ENCODE measurements at places on chromosomes 2 and 18. TPM values are rescaled to one million over a fixed set of nuclear protein-coding genes. Genes with fewer than 3 reads are reported as not detected.

DNA sequence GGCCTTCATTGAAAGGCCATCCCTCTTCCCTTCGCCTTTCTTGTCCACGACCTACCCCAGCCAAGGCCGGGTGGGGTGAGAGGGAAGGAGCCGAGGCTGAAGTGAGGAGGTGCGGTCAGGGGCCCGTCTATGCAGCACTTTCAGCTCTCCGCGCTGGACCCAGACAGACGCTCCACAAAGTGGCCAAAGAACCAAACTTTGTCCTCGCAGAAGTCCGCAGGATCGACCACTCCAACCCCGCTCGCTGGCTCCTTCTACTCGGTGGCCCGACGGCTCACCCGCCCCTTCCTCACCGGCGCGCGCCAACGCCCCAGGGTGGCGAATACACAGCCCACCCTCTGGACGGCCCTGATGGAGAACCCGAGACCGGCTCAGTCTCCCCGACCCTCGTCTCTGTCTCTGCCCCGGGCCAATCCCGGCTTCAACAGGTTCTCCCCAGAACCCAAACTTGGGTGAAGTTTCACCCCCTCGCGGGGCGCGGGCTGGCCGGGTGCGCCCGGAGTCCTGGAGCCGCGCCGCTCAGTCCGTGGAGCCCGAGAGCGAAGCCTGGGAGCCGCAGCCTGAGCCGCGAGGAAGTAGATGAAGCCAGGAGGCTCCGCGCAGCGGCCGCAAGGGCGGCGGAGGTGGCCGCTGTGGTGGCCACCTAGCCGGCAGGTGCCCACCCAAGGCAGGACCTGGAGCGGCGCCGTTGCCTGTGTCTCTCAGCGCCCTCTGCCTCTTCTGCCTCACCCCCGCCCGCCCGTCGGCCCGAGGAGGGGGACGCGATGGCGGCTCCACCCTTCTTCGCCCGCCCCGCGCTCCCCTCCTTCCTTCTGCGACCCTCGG is 26.7 kb upstream of the ALPP start:
- no peak for DNase-seq

GRCh38 chr2:17971531-17972125 is 93.2 kb downstream of the KCNS3 start:
- no peak for DNase-seq

GRCh38 chr2:149579972-149580882 is 7.3 kb downstream of the MMADHC start:
- no peak for DNase-seq

GRCh38 chr18:77969972-77970371 is 720.3 kb downstream of the GALR1 start:
- no peak for DNase-seq

- no peak for DNase-seq
These were observed 494.2 kb upstream of the RAB6C start for GRCh38 chr2:129484999-129485897.

The SERPINB4 gene
- 2.5 TPM for total RNA-seq

Measured in thymus (tissue), 14 donors.